Spleen (tissue), 13 donors: ENCODE measurements at places on chromosomes 12 and 14.
A peak's percentile ranks its signal among the peaks of the same experiment; 100 is the strongest.

GRCh38 chr12:12108441-12109058 is 37.8 kb downstream of the BCL2L14 start:
- DNase-seq: no peak

GRCh38 chr12:98990648-98991047 is 345.6 kb downstream of the APAF1 start:
- no peak for DNase-seq

- no peak for DNase-seq
Measured at GRCh38 chr14:62280366-62280765, 518.1 kb downstream of the SNAPC1 start.

- no peak for DNase-seq
Measured at GRCh38 chr12:2679068-2679815, 115.5 kb upstream of the FKBP4 start.

DNA sequence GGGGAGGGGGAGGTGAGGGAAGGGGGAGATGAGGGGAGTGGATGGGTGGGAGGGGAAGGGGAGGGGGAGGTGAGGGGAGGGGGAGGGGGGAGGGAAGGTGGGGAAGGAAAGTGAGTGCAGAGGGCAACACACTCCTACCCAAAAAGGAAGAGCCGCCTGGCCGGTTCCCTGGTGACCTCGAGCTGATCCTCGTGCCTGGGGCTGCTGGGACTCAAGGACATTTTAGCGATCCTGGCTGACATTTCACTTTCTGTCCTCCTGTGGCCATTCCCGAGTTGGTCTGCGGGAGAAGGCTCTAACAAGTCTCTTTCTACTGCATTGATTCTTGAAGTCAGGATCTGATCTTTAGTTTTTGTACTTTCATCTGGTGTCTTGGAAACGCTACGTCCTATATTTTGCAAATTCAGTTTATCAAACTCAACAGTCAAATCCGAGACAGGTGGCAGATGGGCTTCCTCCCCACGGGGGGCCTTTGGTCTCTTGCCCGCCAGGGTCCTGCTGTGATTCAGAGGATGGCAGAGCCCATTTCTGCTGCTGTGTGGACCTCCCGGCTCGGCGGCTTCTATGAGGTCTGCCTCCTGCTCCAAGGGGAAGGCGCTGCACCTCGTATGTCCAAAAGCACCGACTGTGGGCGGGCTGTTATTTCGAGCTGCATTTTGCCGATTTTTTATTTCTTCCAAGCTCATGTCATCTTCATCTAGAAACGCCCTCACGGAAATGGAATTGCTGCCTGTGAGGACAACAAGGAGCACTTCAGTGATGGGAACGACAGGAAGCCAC is 19.1 kb downstream of the PGAM5 start:
- no peak for DNase-seq

- DNase-seq: no peak
Measured at GRCh38 chr14:94317259-94317658, 5.9 kb downstream of the SERPINA6 start.

DNA sequence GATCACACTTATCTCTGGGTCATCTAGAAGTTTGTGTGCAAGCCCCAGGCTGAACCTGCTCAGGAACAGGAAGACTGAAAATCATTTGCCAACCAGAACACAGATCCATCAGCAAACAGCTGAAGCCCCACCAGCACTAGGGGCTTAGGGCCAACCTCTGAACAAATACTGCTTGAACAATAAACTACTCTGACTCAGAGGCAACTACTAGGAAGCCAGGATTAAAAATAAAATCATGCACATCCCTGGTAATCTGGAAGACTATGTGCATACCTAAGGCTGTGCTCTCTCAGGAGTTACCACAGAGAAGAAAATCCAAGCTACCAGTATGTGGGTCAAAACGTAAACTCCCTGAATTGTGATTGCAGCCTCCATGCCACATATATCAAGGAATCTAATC is 15.9 kb downstream of the GALNT8 start:
- no peak for DNase-seq

- peak; percentile 61 for DNase-seq
Measured at GRCh38 chr14:96586921-96587822, 85.0 kb downstream of the PAPOLA start.

DNA sequence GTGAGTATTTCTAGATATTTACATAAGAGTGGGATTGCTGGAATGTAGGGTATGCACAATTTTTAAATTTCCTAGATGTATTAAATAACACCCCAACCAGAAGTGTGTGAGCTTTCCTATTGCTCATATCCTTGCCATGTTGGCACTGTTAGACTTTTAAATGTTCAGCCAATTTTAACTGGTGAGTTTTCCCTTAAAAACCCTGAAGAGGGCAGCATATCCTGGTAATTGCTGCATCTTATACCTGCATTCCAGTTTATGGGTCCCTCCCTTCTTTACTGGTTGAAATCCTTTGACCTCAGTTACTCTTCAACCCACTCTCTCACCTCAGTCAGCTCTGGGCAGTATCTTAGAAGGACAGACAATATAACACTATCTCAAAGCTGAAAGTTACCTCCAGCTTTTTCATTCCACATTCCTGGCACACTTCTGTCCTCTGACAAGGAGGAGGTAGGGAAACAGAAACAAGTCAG is 270.6 kb downstream of the PAWR start:
- no peak for DNase-seq

GRCh38 chr12:103827911-103828391 is 13.1 kb downstream of the NT5DC3 start:
- DNase-seq: no peak

DNA sequence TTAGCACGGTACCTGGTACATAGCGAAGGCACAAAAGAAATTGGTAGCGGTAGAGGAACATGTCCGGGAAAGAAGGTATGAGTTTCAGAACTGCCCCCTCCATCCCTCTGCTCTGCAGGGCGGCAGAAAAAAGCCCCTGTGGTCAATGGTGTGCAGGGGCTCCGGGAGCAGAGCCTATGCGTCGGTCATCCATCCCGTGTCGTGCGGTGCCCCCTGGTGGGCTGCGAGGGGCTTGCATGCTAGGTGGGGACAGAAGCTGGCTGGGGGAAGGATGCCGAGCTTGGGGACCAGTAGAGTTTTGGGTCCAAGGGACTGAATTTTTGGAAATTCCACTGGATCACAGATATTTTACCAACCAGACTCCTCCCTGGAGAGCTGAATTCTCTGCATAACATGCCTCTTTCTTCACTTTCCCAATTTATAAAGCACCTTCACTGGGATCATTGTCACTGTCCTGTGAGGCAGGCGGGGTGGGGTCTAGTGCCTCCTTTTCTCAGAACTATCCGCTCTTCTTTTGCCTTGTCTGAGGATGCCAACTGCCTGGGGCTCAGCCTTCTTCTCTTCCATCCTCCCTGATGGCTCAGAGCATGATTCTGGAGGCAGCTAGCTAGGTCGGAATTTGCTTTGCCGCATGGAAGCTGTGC is 148.7 kb downstream of the SMOC1 start:
- DNase-seq: peak; percentile 86

DNA sequence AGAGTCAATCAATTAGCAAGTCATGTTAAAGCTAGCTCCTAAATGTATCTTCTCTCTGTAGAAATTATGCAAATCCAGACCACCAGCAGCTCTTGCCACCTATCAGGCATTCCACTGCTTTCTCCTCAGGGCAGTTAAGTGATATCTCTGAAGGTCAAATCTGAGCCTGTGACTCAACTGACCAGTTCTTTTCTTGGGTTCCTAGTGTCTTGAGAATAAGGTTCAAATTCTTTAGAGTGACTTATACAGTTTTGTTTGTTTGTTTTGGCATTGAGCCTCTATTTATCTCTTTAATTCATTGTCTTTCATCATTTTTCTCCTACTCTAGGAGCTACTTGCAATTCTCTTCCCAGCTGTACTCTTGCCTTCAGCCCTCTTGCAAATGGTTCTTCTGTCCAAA is 2.5 kb upstream of the LRIG3 start:
- no peak for DNase-seq

DNA sequence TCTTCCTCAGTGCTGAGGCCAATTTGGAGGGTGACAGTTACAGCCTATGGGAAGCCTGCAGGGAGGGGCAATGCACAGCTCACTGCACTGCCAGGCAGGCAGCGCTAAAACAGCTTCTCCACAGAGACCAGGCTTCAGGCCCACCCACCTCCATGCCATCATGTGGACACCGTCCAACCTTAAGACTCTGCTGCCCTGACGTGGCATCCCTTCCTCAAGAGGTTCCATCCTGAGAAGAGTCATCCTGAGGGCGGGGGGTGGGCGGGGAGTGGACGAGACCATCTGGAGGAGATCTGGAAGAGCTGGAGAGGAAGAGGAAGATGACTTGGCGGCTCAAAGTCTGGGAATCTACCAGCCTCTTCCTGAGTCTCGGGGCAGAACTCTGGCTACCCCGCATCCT is 8.4 kb upstream of the ACVRL1 start:
- DNase-seq: no peak

DNA sequence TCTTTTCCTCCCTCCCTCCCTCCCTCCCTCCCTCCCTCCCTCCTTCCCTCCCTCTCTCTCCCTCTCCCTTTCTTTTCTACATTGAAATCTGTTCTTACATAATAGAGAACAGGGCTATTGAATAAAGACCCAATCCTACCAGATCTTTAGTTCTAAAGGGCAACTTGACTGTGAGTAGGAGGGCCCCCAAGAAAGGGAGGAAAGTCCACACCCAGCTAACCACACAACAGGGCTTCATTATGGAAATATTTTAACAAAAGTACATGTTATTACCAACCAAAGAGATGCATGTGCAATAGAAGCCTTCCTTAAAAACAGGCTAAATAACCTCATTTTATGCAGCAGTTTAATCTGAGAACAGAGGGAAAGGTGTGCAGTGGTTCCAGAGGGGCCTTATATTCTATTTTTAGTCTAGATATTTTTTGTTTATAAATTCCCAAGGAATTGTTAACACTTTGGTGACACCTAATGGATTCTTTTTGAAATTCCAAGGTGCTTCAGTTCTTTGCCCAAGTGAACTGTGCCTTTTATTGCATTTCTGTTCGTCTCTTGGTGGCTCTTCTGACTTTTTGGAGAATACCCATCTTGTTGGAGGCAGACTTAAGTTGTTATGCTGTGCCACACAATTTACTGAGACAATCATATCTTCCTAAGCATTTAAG is 63.0 kb downstream of the GNS start:
- DNase-seq: no peak

- DNase-seq: peak; percentile 62
Measured at GRCh38 chr14:104746071-104746545, 6.8 kb upstream of the SIVA1 start.

- DNase-seq: no peak
Measured at GRCh38 chr14:59159169-59159568, 29.3 kb upstream of the DAAM1 start.

- no peak for DNase-seq
Measured at GRCh38 chr12:105741786-105742566, 396.8 kb downstream of the NUAK1 start.

- DNase-seq: no peak
Measured at GRCh38 chr12:25553098-25553497, at the start of gene LMNTD1. TSS of gene LMNTD1 (minus strand) at chr12:25553283. CDS start at chr12:25552959, 324 bp downstream.

- DNase-seq: no peak
Measured at GRCh38 chr12:154058-154457, 59.9 kb downstream of the SLC6A12 start.

DNA sequence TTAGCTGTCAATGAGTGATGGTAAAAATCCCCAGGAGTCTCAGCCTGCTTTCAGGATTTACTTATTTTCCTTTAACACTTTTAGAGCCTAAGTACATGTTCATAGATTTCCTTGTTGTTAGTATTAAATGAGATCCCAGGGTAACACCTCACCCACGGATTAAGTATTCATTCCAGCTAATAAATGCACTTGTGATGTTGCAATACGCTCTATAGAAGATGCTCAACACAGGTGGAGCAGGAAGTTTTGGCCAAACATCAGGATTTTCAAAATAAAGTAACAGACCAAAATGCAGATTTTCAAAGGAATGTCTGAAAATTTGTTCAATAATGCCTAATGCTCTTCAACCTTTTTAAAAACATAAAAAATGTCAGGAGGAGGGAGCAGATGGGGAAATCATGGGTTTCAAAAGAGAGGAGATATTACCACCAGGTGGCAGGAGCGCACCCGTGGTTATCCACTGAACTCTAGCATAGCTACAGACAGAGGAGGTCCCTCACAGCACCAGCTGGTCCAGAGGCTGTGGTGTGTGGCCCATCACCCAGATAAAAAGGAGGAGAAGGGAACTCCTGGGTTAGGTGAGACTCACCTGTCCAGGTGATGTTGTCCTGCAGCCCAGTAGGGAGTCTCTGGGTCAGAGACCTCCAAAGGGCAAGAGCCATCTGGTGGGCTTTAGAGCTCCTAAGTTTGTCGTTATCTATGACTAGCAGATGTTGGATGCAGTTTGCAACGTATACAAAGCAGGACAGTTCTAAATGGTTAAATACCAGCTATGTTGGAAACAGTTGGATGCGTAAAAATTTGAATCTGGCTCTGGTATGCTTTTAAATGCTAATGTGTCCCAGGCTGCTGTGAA is 1158.4 kb upstream of the TMEM132C start:
- no peak for DNase-seq

DNA sequence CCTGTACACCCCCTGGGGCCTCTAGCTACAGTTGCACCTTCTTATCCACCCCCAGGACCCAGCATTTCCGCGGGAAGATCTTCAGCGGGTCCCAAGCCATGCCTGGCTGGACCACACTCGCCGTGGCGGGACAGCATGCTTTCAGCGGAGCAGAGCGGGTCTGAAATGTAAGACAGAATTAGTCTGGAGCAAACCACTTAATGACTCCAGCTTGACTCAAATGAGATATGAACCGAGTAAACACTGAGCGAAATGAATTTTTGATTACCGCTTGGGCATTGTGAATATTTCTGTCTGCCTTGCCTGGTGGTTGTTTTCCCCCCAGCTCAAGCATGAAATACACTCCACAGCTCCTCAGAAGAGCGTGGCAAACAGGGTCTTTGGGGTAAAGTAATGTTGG is 60.8 kb downstream of the SLC24A4 start:
- no peak for DNase-seq

DNA sequence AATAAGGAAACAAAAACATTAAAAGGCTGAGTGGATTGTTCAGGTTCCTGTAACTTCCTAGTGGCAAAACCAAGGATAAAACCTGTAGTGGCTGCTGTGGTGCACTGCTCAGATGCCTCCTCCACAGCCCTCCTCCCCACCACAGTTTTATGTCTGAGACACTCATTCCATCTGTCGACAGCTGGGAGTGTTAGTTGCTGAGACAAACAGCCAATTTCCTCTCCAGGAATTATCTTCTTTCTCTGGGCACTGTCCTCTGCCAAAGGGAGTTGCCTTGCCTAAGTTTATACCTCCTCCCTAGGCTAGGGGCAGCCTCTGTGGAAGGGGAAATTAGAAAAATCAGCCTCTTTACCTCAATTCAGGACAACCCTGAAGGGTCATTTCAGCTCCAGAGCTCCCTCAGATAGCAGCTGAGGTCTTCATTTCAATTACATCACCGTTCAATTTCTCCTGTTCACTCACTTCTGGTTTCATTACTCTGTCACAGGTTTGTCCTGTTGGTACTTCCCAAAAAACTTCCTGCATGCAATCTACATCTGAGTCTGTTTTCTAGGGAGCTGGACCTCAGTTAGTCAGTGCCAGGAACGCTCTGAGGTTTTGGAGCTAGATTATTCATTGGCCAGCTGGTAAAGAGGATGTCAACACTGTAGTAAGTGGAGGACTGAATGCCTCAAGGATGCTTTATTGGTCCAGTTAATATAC is 74.9 kb upstream of the ATP2B1 start:
- no peak for DNase-seq
